ENCODE measurements at places on chromosomes 11 and 22.

DNA sequence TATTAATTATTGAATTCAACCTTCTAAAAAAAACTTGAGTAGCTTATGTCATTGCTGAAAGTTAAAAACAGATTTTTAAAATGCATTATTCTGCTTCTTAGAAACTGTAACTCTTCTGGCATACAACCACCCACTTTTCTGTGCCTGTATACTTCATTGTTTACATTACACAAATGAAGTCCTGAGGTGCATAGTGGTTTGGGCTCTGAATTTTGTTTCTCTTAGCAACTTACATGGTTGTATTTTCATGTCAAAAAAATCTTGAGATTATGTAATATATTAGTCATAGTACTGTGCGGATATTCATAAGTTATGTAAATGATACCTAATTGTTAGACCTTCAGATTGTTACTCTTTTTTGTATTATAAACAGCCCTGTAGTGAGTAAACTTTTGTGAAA lies 12.2 kb downstream of the SC5D start:
- DNase-seq = no peak

GRCh38 chr22:26768952-26769351 lies 111.6 kb downstream of the MIAT start:
- DNase-seq = no peak

- DNase-seq = no peak
Observed at GRCh38 chr11:23866641-23867040, 630.2 kb upstream of the LUZP2 start.

DNA sequence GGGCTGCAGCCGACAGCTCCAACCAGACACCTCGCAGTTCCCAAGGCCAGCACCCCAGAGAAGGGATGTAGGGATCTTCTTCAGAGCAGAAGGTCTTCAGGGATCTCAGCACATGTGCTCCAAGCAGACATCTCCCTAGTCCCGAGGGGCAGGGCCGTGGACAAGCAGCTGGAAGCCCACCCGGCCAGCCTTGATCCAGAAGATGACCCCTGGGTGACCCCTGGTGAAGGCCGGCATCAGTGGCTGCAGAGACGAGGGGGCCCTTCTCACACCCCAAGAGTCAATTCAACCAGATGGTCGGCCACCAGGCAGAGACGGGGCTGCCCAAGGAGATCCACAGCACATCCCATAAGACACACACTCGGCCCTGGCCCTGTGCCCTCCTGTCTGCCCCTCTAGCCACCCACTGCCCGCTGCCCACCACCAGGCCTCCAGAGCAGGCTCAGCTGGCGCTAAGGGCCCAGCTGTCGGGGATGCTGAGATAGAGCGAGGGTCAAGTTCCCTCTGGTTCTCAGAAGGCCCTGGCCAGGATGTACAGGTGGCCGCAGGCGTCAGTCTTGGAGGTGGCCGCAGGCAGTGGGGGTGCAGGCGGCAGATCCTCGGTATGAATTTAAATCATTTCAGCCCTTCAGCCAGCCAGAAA lies 168.3 kb downstream of the BRD1 start:
- no peak for DNase-seq

DNA sequence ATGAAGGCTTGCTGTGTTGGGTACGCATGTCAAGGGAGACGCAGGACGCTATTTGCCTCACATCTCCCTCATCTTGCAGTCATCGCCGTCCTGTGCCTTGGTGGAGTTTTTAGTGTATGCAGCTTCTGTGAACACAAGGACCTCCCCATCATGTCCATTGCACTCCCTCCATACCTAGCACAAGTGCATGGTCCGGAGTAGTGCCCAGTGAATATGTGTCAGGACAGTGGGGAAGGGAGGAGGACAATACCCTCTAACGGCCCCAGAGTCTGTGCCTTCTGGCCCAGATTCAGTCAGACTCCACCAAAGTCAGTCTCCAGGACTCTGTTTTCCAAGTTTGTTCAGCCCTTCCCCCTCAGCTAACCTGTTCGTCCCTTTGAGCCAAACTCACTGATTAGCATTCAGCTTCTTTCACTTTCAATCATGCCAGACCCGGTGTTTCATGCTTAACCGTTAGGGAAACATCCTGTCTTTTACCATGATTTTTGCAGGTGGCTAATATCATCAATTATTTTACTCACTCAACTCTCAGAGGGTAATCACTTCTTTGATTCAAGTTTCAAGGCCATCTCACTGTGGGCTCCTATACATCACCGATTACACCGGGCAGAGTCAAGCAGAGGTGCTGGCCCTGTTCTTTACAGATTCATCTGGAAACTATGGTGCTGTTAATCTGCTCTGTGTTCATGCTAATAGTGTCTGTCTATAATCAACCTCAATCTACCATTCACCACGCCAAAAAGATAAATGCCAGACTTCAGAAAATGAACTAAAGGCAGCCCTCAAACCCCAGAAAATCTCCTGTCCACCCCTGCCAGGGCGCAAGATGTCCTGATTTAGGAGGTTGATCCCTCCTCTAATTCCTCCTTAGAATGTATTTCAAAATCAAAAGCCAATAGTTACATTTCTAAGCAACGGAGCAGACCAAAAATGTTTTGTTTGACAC lies 156.5 kb downstream of the RRAS2 start:
- no peak for DNase-seq

DNA sequence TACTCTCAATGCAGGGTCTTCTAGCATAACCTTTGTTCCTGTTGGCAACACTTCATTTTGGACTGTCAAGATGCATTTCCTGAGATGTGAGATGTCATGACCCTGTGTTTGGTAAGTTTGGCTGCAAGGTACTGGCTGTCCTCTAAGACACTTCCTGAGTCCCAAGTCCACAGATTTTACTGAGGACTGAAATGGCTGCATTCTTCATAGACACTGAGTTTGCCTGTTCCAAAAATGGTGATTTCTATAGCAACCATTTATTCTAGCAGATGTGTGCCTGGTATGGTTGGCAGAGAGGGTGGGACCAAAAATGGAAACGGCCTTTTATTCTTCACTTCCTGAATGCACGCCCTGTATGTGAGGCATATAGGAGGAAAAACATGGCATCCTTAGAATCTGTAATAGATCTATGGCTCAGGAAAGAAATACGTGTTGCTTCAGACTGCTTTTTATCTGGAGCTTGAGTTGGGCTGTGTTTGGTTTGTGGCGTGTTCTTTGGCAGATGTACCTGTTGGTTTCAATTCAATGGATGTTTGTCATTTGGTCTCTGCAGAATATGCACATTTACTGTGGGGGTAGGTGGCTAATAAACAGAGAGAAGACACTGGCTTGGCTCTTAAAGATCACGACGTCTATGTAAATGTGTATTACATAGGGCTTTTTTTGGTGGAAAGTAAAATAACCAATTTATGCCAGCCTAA lies 62.4 kb downstream of the ZBTB16 start:
- no peak for DNase-seq

DNA sequence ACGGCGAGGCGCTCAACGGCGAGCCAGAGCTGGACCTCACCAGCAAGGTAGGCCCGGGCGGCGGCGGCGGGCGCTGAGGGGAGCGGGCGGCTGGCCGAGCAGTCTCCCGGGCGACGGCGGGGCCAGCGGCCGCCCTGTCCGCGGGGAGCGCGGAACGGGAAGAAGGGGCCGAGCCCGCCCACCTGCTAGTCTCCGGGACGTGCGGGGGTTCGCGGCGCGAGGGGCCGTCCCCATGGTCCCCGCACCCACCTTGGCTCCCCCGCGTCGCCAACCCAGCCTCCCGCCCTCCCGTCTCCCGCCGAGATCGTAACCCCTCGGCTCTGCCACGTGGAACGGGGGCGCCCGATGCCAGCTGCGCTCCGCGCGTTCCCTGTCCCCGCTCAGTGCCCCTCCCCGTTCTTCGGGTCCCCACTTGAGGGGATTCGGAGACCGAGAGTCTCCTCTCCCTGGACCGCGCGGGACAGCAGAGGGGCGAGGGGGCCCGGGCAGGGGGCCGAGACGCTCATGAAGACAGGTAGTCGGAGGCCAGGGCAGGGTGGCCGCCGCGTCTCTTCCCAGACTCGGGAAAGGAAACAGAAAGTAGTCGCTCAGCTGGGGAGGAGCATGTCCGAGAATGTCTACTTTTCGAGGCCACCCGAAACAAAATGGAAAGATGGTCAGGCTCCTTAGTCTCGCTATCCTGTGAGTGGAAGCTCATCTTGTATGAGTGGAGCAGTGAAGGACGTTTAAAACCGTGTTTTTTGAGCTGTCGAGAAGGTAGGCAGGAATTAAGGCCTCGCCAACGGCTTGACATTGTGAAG lies 557 bp downstream of the GTPBP1 start:
- DNase-seq = peak; percentile 41

DNA sequence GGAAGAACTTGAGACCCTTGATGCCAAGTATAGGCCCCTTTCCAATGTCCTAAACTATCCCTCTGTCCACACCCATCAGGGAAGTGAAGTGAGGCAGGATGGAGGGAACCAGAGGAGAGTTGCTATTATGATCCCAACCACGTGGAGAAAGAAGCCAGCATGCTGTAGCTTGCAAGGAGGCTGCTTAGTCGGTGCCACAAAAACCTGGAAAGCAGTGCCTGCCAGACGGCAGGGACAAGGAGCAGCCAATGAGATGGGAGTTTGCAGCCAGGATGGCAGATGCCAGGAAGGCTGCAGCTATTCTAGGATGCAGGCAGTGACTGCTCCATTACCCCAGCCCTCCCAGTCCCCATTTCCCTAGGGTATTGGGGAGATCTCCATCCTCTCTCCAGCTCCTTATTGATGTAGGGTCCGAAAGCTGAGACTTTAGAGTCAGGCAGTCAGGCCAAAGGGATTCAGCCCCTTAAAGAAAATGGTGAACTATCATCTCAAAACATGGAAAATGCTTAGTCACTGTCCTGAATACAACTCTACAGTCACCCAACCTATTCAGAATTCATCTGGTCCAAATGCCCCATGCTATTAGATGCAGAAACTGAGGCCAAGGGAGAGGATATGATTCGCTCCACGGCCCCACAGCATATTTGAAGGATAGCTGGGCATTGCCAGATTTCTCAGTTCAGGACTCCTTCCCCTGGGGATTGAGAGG lies 18.4 kb upstream of the LRRC55 start:
- no peak for DNase-seq

GRCh38 chr11:74168838-74169237 lies 2.0 kb downstream of the C2CD3 start:
- no peak for DNase-seq

- no peak for DNase-seq
Observed at GRCh38 chr11:118202599-118203422, 22.0 kb downstream of the JAML start.

GRCh38 chr22:28254396-28254795 lies 335.3 kb upstream of the PITPNB start:
- DNase-seq = no peak

- no peak for DNase-seq
Observed at GRCh38 chr22:22180738-22181285, 63.8 kb upstream of the VPREB1 start.

- no peak for DNase-seq
Observed at GRCh38 chr11:35622070-35622469, 3.8 kb downstream of the FJX1 start.

DNA sequence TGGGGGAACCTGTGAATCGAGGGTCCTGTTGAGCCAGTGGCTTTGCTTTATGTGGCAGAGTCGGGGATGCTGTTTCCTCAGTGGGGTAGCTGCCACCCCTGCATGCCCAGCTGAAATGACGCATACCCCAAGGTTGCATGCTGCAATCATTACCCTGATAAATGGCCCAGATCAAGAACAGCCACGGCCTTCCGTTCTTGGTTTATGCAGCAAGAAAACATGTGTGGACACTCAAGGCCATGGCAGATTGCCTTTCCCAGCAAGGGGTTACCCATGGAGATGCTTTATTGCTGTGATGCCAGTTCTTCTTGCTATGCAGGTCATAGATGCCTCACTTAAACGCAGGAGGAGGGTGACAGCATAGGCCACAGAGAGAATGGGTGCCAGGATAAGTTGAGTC lies 14.3 kb upstream of the SREBF2 start:
- DNase-seq = no peak

GRCh38 chr11:75667255-75667830 lies 1.5 kb downstream of the MAP6 start:
- DNase-seq = no peak

GRCh38 chr11:121625777-121626506 lies 173.2 kb upstream of the SORL1-AS1 start:
- no peak for DNase-seq

- no peak for DNase-seq
Observed at GRCh38 chr22:35589071-35589755, 27.9 kb downstream of the MB start.

GRCh38 chr11:41121600-41121999 lies 337.9 kb downstream of the LRRC4C start:
- no peak for DNase-seq

GRCh38 chr11:125842321-125842948 lies 9.3 kb downstream of the PATE4 start:
- no peak for DNase-seq

GRCh38 chr11:78428266-78428636 lies 10.6 kb upstream of the GAB2 start:
- DNase-seq = no peak

DNA sequence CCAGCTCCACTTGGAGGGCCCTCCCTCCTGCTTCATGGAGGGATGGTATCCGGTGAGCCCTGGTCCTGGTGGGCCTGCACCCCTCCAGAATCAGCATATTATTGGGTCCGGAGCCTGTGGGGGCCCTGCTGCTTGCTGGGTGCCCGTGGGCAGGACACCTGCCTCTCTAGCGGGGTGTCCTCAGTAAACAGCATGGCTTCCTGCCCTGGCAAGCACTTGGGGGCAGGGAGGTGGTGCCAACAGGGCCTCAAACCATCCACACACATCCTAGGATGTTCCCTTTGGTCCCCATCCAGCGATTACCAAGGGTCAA lies 108.3 kb downstream of the CTTN start:
- no peak for DNase-seq

GRCh38 chr11:134973801-134974200 lies 561.8 kb upstream of the B3GAT1 start:
- no peak for DNase-seq

DNA sequence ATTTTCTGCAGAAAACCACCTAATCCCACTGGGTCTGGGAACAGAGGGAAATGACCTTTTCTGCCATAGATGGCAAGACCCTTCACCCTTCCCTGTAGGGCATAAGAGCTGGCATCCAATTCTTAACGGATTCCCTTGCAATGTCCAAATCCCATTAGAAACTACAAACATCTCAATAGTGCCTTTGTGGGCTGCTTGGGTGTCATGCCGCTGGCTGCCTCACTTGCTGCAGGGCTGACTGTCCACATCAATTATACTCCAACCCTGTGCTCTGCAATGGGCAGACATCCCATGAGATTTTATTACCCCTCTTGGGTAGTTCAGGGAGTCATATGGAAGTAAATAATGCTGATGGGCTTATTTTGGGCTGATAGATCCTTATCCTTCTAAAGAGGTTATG lies 7.3 kb downstream of the GRAP2 start:
- DNase-seq = no peak
